ENCODE measurements at places on chromosomes 5 and 9.
A peak's percentile ranks its signal among the peaks of the same experiment; 100 is the strongest.

DNA sequence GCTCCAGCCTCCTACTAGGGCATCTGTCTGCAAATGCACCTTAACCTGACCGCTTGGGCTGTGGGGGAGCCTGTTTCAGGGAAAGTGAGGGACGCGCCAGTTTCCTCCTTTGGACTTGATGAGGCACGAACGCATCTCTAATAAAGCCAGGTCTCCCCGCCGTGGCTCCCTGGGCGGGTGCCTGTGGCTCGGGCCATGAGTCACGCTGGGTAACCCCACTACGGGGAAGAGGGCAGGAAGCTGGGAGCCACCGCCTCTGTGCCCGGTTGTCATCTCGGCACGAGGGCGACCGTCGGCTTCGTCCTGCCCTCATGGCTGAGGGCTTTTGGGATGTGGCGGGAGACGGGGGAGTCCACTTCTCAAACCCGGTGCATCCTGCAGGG is 12.1 kb downstream of the NOTCH1 start:
- DNase-seq, result peak; percentile 69

DNA sequence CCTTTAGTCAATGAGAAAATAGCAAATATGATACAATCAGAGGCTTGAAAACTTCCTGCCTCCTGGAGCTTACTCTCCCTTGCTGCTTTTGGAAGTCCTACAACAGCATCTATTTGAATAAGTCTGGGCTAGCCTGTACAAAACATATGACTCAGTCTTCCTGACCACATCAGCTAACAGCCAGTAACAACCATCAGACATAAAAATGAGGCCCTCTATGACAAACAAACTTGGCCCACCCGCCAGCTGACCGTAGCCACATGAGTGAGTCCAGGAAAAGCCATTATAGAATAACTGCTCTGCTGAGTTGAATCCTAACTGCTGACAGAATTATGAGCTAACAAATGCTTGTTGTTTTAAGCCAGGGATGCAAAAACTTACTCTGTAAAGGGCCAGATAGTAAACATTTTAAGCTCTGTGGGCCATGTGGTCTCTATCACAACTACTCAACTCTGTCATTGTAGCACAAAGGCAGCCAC is 347.6 kb downstream of the PTPRD start:
- DNase-seq, result no peak

DNA sequence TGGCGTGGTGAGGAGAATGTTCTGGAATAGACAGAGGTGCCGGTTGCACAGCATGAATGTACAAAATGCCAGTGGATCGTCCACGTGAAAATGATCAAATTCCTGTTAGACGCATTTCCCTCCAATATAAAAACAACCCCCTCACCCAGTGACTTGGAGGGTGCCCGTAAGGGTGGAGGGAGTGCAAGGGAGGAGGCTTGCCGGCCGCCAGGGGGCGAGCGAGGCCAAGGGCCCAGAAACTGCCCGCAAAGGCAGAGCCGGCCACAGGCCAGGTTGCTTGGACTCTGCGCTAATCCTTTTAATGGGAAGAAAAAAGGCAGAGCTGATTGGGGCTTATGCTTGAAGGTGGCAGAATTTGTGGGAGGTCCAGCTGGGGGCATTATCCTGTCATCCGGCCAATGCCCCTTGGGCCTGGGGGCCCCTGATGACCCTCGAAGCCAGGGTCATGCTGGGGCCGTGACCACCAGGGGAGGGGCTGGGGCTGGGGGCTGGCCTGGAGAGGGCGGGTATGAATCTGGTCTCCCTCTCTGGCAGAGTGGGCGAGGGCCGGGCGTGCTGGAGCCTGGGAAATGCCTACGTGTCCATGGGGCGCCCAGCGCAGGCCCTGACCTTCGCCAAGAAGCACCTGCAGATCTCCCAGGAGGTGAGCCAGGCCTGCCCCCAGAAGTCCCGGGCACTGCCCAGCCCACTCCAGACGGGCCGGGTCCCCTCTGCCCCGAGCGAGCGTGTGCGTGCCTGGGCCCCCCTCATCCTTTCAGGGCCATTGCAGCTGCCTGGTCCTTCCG is 12.0 kb downstream of the GPSM1 start:
- no peak for DNase-seq

GRCh38 chr5:151196556-151197290 is 27.2 kb downstream of the CCDC69 start:
- no peak for DNase-seq

DNA sequence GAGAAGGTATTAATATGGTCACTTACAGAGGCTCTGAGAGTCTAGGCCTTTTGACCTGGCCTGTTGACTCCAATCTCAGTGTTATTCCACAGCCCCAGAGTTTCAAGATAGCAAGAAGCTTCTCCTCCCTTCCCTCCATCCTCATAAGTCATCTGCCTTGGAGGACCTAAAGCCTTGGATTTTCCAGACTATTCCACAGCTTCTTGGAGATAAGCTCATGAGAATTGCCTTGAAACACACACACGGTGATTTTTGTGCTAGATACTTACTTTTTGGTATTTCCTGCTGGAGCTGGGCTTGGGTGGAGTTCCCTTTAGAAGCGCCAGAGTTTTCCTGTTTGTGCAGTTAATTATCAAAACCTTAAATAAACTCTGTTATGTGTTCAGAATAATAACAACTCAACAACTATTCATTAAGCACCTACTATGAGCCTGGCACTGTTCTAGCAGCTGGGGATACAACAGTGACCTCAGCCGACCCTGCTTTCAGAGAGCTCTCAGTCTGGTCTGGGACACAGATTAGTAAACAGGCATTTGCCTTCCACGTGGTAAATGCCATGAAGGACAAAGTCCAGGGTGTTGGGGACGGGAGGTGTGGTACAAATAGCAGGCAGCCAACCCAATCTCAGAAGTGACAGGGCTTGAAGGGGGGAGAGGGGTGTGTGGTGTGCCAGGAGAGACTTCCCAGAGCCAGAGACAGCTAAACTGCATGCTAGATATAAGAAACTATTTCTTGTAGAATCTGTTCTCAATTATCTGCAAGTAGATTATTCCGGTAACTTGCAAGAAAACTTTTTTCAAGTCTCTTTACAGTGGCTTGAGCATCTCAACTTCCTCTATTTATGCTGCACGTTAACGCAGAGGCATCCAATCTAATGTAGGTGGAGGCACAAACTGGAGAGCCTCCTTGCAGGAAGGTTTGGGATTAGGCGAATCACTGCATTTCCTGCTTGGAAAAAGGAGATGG is 55.9 kb upstream of the KLF9 start:
- DNase-seq, result no peak

GRCh38 chr5:344668-345067 is 23.2 kb downstream of the AHRR start:
- no peak for DNase-seq

- DNase-seq, result no peak
Observed at GRCh38 chr5:96302174-96302738, 130.8 kb downstream of the PCSK1 start.

- no peak for DNase-seq
Observed at GRCh38 chr9:16133556-16134227, 580.8 kb downstream of the CCDC171 start.

DNA sequence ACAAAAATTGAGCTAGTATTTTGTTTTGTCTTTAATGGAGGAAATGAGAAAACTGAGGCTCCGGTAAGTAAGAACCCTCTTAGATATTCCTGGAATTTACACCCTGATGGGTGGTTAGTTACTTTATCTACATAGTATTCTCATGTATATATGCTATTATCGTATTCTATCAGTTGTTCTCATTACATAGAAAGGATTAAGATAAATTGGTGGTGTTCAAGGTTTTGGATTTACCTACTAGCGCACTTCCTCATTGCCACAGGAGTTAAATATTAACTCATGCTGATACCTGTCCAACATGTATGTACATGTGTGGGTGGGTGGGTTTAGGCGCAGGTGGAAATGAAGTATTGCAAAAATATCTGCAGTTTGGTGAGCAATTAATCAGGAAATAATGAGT is 61.1 kb upstream of the IFNE start:
- DNase-seq, result no peak

DNA sequence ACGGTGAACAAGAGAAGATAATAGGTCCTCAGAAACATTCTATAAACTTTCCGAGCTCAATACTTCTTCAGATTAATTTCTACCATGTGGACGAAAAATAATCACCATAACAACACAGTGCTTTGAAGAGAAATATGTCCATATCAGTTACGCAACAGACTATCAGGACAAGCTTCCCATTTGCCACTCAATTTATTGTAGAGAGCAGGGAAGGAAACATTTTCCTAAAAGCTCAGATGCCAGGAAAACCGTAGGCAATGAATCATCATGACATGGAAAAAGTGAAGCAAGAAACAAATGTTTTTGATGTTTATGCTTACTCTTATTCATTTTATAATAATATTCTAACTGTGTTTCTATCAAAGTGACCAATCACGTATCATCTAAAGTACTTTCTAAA is 87.6 kb downstream of the S1PR3 start:
- no peak for DNase-seq

DNA sequence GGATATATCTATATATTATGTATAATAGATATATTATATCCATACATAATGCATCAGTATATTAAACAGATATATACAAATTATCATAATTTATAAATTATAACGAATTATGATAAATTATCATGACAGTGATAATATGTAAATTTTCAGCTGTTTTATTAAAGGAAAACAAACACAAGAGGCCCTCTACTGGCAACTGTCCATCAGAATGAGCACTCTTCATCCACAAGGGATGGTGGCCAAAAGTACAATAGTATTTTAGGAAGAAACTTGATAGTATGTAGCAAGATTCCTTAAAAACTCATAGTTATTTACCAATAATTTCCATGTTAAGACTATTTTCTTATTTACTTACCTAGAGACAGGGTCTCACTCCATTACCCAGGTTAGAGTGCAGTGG is 113.3 kb upstream of the LPAR1 start:
- DNase-seq, result no peak

GRCh38 chr9:113644321-113644720 is 180.8 kb downstream of the RGS3 start:
- DNase-seq, result no peak

GRCh38 chr9:19431361-19432171 is 22.8 kb downstream of the ACER2 start:
- no peak for DNase-seq

GRCh38 chr5:157172403-157172802 is 6.3 kb upstream of the GARIN3 start:
- DNase-seq, result peak; percentile 34

DNA sequence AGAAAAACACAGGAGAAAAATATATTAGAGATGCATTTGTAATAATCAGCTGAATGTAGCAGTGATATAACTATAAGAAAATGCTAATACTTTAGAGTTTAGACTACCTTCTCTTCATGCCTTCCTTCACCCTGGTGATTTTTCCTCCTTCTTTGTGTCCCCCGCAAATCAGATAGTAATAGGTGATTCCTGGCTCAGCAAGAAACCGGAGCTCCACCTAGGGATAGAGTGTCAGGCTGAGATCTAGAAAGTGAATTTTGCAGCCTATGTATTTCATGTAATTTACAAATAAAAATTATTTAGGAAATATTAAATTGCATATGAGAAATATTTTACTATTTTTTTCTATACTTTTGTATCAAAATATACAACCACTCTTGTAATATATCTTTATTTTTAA is 109.8 kb upstream of the ST8SIA4 start:
- DNase-seq, result no peak

GRCh38 chr5:38823503-38823902 is 22.3 kb upstream of the OSMR start:
- DNase-seq, result no peak

- DNase-seq, result no peak
Observed at GRCh38 chr5:19411936-19412335, 576.1 kb downstream of the CDH18 start.

DNA sequence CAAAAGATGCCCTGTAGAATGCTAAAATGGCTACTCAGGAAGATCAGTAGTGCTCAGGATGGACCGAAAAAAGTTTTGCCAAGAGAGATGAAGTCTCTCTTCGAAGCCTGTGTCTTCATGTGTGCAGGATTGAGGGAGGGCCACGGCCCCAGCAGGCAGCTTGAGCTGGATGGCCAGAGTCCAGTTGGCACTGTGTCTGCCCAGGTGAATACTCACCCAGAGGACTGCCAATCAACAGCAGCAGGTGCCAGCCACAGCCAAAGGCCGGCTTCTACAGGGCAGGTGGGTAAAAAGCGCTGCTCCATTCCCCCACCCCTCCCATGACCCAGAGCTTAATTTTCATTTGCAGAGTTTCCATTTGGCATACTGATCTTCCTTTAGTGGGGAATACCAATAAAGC is 287.9 kb upstream of the ZNF608 start:
- DNase-seq, result no peak

- no peak for DNase-seq
Observed at GRCh38 chr5:18745988-18746615, 1111.8 kb downstream of the TAF11L14 start.

DNA sequence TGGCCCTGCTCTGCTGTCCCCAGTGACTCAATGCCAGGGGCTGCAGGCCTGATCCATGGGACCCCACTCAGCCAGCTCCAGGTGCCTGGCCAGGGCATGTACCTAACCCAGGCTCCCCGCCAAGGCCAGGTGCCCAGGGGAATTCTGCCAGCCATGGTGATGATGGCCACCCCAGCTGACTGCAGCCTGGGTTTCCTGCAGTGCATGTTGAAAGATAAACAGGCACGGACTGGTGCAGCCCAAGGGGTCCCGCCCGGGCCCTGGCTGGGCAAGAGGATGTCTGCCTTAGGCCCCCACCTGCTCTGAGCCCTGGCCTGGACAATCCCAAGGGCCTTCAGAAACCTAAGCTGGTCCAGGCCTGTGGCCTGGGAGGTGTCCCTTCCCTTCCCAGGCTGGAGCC is 1.2 kb downstream of the ABCA2 start:
- no peak for DNase-seq

- DNase-seq, result no peak
Observed at GRCh38 chr9:113805486-113806132, 70.5 kb upstream of the ZNF618 start.

- no peak for DNase-seq
Observed at GRCh38 chr5:7638456-7638855, 212.5 kb downstream of the CFAP90 start.

GRCh38 chr5:123449424-123449974 is 26.3 kb upstream of the CEP120 start:
- no peak for DNase-seq

DNA sequence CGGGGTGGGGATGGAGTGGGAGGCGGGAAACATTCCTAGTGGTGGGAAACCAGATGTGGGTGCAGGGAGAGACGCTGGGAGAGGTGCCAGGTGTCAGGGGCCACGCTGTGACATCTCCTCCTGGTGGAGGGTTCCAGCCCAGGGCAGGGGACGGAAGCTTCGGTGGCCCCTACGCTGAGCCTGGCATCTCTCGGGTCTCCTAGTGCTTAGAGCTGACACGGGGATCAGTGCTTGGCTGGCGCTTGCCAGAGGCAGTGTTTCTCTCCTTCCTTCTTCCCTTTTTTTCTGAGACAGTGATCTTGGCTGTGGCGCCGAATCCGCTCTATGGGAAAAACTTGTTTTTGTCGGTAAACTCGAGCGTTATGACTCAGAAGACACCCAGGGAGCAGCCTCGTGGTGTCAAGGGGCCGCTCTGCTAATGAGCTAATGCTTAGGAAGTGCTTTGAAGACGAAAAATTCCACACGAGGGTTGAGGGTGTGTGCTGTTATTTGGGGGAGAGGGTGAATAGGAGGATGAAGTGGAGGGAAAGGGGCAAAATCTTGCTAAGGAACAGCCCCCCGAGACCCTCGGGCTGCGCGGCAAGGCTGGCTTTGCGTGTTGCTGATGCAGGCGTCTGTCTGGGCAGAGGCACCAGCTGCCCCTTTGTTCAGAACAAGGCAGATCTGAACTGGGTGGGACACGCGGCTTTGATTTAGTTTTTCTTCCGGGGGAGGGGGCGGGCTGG is 20.4 kb upstream of the IER5L start:
- no peak for DNase-seq

GRCh38 chr5:173165177-173166016 is 21.1 kb downstream of the BNIP1 start:
- DNase-seq, result no peak
